ENCODE measurements at places on chromosomes 5 and 9.

GRCh38 chr5:5221724-5222123 lies 81.6 kb downstream of the ADAMTS16 start:
- DNase-seq: no peak

- DNase-seq: no peak
Measured at GRCh38 chr5:106106384-106106783, 1564.4 kb downstream of the EFNA5 start.

- no peak for DNase-seq
Measured at GRCh38 chr9:138072897-138073296, 195.3 kb downstream of the CACNA1B start.

DNA sequence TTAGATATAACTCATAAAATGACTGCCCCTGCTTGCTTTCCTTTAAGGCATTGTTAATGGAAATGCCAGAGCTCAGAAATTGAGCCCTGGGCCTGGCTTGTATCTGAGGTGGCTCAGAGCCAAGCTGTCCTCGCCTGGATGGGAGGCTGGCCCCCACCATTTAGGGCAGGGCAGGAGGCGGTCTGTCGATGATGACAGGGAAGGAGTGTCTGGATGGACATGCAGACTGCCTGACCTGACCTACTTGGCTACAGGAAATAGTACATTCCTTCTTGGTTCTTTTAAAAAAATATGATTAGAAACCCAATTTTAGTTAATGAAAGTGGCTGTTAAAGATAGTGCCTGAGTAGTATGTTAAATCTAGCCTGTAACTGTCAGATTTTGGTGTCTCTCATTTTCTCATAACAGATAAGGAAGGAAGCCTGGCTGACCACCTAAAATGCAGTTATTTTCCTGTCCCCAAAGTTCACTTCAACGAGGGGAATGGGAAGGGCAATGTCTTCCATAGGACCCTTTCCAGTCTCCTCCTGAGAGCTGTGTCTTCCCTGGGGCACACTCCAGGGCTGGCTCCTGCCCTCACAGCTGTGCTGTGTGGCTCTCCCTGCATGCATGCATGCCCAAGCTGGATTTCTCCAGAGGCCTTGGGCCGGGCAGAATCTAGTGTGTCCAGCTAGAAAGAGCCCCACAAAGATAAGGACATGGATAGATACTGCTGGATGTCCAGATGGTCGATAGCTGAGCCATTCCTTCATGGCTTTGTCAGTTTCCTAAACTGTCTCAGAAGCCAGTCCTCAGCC lies 42.3 kb downstream of the MACROH2A1 start:
- no peak for DNase-seq

GRCh38 chr9:78567693-78568092 lies 270.8 kb downstream of the PSAT1 start:
- no peak for DNase-seq

DNA sequence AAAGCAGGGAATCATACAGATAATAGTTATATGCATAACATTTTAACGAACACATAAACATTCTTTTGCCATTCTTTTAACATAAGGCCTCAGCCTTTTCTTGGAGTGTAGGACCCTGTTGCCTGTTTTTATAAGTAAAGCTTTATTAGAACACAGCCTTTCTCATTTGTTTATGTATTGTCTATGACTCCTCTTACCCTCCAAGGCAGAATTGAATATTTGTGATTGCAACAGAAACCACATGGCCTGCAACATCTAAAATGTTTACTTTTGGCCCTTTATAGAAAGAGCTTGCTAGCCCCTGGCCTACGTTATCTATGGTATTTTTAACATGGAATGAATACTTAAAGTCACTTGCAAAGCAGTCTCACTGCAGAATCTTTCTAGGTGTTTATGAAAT lies 2.6 kb downstream of the SLC31A1 start:
- no peak for DNase-seq

GRCh38 chr5:82813861-82814260 lies 263.3 kb downstream of the TMEM167A start:
- no peak for DNase-seq

GRCh38 chr5:14313986-14314690 lies 171.0 kb downstream of the TRIO start:
- no peak for DNase-seq

- DNase-seq: no peak
Measured at GRCh38 chr9:129359916-129360536, 182.0 kb upstream of the IER5L start.

DNA sequence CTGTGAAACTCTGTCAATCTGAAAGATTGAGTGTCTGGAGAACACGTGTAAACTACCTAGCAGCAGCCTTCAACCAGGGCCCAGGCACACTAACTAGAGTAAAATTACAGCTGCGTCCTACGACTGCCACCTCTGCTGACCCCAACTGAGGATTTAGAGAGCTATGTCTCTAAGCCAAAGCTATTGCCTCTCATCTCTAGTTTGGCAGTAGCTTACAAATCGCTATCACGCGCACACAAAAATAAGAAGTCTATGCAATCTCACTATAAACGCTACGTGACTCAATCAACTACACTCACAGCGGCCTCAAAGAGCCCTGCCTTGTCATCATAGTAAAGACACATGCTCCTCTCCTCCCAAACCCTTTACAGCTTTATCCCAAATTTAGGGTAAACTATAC lies 8.7 kb downstream of the PPP6C start:
- no peak for DNase-seq

DNA sequence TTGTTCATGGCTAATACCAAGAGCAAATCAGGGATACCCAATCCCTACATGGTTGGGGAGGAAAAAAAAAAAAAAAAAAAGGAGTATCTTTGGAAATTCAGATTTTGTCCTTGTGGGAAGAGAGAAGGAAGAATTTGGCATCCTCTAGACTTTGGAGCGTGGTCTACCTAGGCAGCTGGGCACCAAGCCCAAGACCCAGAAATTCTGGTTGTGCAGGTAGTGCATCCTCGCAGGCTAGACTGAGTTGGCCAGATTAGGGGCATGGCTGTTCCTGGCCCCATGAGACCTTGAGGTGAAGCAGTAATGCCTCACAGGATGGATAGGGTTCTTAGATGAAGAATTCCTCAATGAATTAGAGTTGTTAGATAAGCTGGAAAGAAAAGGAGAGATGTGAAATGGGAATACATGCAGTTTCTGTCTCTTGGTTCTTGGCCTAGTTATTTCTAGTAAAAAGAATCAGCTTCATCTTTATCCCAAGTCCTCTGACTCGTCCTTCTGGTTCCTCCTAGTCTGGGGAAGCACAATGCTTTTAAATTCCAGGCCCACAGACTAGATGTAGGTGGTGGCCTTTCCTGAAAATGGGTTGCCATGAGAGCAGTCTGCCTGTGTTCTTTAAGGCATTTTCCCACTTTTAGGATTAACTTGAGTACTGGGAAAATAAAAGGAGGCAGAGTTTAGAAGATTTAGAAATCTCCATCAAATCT lies 140.5 kb upstream of the RUSC2 start:
- DNase-seq: no peak

DNA sequence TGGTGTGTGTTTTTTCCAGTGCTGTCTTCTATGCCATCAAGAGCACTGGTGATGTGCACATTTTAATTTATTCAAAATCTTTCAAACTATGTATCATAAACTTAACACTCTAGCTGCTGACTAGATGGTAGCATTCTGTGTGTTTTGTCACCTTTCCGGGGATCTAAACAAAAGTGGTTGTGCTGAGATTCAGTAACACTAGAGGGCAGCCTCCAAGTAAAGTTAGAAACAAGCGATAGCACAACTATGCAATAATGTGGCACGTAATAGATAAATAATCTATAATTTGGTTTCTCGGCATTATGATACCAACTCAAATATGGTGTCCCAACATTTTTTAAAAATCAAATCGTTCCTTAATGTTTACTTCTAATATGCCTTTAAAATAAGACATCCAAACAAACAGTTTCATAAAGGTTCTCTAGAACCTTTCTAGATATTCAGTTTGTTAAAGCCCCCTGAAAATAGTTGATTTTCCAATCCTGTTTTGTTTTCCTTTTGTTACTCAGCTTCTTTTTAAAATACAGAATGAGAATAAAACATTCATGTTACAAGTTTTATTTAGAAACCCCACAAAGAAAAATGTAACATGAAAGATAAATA lies 16.9 kb downstream of the SEMA6A start:
- no peak for DNase-seq

Data from T1000 (cell line).